Activated CD4-positive, alpha-beta T cell treated with anti-CD3 and anti-CD28 coated beads, Interleukin-2, Interleukin-4, amounts not matched to agents 100 ng/mL and 50 ng/mL, durations not matched to agents 16 hours and 8 hours (primary cell): ENCODE measurements at places on chromosomes 2 and 18.
A peak's percentile ranks its signal among the peaks of the same experiment; 100 is the strongest.

GRCh38 chr2:202237787-202238233, 587 bp downstream of the SUMO1 start:
- DNase-seq: peak; percentile 11

DNA sequence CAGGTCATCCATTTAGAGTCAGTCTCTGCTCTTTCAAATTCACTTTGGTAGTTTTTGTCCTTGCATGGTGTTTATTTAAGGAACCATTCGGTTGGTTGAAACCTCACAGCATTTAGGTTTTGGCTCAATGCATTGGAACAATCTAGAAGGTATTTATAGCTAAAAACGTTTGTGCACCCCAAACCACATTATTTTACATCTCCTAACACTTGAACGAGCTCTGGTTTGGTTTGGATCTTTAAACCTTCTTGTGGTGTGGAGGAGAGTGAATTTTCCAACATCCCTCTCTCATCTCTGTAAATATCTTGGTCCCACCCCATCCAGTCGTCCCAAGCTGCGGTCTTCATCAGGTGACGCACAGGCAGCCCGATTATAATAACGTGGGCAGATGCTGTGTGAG, 287.9 kb downstream of the LPIN1 start:
- DNase-seq: no peak

GRCh38 chr18:11259469-11260150, 110.2 kb upstream of the PIEZO2 start:
- DNase-seq: no peak

GRCh38 chr2:86186431-86186830, 8.8 kb downstream of the IMMT start:
- DNase-seq: no peak

- no peak for DNase-seq
Measured at GRCh38 chr18:48623468-48624235, 84.8 kb downstream of the CTIF start.

- no peak for DNase-seq
Measured at GRCh38 chr2:213189001-213189899, 37.8 kb upstream of the IKZF2 start.

- peak; percentile 66 for DNase-seq
Measured at GRCh38 chr2:190781604-190782198, 98.9 kb upstream of the GLS start.

DNA sequence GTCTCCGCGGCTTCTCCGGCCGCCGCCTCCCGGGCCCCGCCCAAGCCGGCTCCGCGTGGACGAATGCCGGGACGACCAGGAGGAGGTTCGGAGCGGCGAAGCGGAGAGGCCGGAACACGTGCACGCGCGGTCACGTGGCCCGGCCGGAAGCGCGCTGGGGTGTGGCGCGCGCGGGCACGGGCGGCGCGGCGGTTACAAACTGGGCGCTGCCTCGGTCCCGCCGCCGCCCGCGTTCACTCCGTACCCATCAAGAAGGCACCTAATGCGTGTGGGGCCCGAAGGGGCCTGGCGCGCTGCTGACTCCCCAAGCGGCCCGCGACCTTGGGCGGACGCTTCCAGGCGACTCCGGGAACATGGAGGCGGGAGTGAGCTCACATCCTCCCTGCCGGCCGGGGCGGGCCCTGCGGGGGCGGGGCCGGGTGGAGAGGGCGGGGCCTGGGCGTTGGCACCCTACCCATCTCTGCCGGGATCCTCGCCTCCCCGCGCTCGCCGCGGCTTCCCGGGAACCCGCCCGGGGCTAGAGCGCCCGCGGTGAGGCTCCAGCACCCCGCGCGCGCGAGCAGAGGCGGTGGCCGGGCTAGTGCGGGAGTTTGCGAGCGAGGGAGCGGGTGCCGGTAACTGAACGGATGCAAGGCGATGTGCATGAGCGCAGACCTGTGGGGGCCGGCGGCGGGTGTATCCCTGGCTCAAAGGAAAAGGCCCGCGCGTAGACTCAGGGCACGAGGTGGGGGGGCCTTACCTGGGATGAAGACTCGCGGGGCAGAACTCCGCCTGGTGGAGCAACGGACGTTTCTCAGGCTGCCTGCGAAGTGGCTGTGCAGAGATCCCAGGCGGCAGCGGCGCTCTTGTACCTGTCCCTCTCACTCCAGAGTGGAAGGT, at the start of gene TMEM185B:
Gene TMEM185B (minus strand): TSS at position 367 of the 879 bp plus-strand sequence. CDS start 424 bp downstream, outside the sequence.
- peak; percentile 92 for DNase-seq

GRCh38 chr18:54020156-54020745, 204.2 kb downstream of the MBD2 start:
- DNase-seq: no peak

- DNase-seq: no peak
Measured at GRCh38 chr2:130966149-130966774, 127.0 kb downstream of the FAM168B start.

GRCh38 chr18:39191931-39192330, 1626.3 kb upstream of the CELF4 start:
- DNase-seq: no peak

DNA sequence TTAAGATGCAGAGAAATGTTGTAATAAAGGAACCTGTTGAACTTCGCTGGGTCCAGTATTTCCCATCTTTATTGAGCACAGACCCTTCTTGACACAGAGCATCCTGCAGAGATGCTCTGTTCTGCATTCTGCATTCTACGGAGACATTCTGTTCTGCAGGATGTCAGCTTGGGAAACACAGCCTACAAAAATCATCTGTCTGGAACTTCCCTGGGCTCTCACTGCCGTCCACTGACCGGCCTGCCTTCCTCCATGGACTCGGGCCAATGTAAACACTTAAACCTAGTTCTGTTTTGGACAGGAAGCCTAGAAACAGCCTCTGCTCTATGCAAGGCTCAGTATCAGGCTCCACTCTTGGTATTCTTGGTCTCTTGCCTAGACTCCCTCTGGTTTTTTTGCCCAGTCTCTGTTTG, 90.0 kb upstream of the PPP1CB start:
- DNase-seq: no peak

DNA sequence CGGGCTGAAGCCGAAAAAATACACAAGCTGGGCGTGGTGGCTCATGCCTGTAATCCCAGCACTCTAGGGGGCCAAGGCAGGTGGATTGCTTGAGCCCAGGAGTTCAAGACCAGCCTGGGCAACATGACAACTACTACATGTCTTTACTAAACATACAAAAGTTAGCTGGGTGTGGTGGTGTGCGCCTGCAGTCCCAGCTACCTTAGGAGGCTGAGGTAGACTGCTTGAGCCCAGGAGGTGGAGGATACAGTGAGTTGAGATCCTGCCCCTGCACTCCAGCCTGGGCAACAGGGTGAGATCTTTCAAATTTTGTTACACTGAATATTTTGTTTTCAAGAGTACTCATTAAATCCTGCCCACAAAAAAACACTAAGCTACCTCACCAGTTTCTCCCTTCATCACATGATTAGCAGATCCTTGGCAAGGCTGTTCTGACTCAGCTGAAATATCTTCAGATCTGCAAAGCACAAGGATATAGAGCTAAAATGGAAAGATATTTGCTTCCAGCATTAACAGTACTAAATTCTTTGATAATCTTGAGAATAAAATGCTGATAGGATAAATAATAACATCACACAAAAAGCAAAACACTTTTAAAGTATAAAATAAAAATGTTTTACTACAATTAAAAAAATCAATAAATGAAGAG, 28.2 kb upstream of the MCM6 start:
- peak; percentile 8 for DNase-seq

- no peak for DNase-seq
Measured at GRCh38 chr2:11534746-11535484, 1.1 kb downstream of the GREB1 start.

GRCh38 chr18:61975526-61976326, 82.9 kb upstream of the RNF152 start:
- peak; percentile 43 for DNase-seq

- no peak for DNase-seq
Measured at GRCh38 chr2:178882666-178883440, 75.6 kb upstream of the TTN start.

DNA sequence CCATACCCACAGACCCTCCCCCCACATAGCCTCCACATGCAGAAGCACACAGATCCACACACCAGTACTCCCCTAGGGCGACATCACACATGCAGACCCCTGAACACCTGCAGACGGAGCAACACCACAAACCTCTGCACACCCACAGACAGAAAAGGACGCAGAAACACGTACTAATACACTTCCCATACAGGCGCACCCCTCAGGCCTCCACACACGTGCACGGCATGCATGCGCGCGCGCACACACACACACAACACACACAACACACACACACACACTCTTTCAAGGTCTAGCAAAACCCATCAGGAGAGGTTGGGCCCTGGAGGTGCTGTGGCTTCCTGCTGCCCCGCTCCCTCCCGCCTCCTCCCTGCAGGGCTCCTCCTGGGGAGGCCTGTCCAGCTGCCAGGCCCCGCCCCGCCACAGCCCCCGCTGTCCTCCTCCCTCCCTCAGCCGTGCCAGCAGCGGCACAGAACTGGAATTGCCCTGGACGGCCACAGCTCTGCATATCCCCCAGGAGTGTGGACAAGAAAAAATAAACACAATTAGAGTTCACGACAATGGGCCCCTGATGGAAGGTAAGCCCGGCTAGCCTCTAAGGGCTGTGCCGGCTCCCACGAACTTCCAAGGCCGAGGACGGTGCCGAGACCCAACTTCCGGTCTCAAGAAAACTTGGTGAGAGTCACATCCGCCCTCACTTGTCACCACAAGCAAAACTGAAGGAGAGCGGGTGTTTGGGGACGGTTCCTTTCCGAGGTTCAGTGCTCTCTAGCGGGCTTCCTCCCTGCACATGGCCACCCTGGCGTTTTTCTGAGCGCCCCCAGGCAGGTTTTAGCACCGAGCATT, 6.8 kb downstream of the ZFP36L2 start:
- peak; percentile 85 for DNase-seq

DNA sequence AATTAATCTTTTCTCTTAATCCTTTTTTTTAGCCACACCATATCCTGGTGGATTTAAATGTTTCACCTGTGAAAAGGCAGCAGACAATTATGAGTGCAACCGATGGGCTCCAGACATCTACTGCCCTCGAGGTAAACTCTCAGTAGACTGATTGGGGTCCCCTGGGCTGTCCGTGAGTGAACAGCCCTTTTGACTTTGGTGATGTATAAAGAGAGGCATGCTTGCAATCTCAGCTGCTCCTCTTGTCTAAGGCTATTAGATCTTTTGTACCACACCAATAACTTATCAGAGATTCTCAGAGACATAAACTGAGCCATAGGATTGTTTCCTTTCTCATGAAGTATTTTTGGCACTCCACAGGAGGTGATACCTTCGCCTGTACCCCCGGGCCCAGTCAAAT, 118.6 kb downstream of the LYPD6 start:
- no peak for DNase-seq

DNA sequence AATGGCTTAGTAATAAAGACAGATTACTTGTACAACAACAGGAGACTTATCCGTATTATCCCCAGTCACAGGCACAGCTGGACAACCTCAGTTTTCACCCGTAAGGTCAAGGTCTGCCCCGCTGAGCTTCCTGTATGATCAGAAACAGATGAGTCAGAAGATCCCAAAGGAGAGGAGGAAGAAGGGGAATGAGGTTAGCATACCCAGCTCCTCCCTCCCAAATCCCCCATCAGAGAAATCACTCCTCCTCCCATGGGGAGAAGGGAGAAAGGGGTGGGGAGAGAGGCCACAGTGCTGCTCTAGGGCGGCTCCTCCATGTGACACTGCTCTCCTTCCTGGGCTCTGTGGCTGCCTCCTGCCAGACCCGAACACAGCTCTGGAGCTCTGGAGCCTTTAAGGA, 53.8 kb upstream of the SPTBN1 start:
- no peak for DNase-seq

- peak; percentile 53 for DNase-seq
Measured at GRCh38 chr2:173075781-173076580, at the start of gene MAP3K20. Gene MAP3K20, plus strand, starts transcription at chr2:173075846. Its CDS starts 15,186 bp downstream, at chr2:173091032.

DNA sequence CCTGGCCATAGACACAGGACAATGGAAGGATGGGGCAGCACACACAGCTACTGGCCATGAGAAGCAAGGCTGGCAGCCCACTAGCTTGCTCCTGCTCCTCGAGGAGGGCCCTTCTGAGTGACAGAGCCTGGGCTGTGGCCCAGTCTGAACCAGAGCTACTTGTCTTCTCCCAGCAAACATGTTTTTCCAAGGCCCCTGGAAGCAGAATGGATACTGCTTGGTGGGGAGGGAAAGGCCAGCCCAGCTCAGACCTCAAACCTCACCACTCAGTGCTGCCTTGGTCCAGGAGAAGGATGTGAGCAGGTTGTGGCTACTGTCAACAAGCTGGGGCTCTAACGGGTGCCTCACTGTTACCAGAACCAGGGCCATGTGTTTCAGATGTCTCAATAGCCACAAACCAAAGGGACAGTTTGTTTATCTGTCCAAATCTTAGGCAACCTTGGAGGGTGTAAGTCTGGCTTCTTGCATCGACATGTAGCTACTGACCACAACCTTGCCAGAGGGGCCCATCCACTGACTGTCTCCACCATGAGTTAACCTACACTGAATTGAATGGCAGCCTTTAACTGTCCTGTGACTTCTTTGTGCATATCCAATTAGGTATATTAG, 98.6 kb downstream of the TGFA start:
- no peak for DNase-seq

- DNase-seq: no peak
Measured at GRCh38 chr2:241084856-241085444, 17.1 kb downstream of the MTERF4 start.

DNA sequence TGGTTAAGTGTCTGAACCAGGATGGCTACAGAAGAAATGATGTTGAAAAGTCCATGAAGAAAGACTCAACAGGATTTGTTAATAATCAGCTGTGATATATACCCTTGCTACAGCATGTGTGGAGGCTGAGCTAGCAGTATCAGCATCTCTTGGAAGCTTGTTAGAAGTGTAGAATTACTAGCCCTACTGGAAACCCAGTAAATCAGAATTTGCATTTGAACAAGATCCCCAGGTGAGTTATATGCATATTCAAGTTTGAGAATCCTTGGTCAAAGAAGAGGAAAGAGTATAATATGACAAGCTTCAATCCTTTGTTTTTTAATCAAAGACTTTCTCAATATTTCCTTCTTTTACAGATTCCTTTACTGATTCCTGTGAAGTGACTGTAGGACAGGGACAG, 109.0 kb upstream of the KCNJ3 start:
- no peak for DNase-seq

DNA sequence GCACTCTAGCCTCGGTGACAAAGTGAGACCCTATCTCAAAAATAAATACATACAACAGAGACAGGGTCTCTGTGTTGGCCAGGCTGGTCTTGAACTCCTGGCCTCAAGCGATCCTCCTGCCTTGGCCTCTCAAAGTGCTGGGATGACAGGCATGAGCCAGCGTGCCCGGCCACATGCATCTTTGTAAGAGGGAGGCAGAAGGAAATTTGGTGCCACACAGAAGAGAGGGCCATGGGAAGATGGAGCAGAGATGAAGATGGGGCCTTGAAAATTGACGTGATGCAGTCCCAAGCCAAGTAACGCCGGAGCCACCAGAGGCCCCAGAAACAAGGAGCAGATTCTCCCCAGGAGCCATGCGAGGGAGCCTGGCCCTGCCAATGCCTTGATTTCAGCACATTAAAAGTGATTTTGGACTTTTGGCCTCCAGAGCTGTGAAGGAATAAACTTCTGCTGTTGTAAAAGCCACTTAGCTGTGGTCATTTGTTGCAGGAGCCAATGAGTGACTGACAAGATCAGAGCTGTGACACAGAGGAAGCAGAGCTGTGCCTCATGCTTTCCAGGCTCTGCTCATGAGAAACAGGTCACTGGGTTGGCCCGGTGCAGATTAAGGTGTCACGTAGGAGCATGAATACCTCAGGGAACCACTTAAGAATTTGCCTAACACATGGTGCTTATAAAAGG, 2.7 kb upstream of the SLC66A2 start:
- no peak for DNase-seq

- DNase-seq: no peak
Measured at GRCh38 chr2:152826581-152827279, 108.3 kb downstream of the ARL6IP6 start.
